ENCODE measurements at places on chromosomes 3 and 15.

- peak; percentile 89 for DNase-seq
These were observed 20.3 kb downstream of the PPCDC start for GRCh38 chr15:75043509-75044257.

- peak; percentile 10 for DNase-seq
These were observed 1.7 kb upstream of the PIAS1 start for GRCh38 chr15:68052431-68052830.

DNA sequence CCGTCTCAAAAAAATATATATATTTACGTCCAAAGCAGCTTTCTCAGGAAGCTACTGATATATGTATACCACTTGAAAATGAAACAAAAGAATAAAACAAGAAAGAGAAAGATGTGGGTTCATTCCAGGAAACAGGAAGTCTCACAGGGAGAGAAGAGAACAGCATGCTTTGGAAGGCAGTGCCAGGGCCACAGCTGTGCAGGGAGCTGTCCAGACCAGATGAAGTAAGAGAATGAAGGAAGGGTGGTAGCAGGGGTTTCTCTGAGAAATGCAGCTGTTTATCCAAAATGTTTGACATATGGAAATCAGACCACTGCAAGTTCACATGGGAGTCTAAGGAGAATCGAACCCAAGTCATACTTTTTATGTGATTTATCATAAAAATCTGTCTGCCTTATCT lies 8.9 kb upstream of the GPR27 start:
- no peak for DNase-seq

GRCh38 chr3:183653209-183654064 lies 18.0 kb downstream of the KLHL24 start:
- DNase-seq: peak; percentile 44

- DNase-seq: no peak
These were observed 25.5 kb downstream of the ULK4 start for GRCh38 chr3:41936384-41936783.
